ENCODE measurements at places on chromosomes 5 and 9.

DNA sequence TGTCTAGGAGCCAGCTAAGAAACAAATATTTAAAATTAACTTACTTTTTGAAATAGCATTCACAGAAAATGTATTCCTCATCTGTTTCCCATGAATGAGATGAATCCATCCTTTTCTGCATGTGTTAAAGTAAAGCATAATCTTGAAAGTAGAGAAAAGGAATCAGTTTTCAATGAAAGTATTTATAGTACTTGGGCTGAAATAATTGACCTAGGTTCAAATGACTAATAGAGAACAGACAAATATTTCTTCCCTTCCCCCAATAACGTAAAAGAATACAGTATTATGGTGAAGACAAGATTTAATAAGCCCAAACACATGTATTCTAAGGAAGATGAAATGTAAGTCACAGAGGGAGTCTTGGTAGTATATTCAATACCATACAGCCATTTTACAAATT is 403.5 kb downstream of the ZNF608 start:
- DNase-seq = no peak

DNA sequence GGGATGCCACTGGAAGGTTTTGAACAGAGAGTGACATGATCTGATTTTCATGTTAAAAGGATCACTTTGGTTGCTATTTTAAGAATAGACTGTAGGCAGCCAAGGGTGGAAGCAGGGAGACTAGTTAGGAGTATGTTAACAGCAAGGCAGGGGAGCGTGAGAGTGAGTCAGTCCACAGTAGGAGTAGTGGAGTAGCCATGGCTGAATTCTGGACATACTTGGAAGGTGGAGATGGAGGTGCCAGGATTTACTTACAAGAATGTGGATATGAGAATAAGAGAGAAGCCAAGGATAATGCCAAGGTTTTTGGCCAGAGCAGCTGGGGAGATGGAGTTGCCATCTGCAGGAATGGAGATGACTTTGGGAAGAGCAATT is 118.8 kb downstream of the GALNT10 start:
- DNase-seq = no peak

DNA sequence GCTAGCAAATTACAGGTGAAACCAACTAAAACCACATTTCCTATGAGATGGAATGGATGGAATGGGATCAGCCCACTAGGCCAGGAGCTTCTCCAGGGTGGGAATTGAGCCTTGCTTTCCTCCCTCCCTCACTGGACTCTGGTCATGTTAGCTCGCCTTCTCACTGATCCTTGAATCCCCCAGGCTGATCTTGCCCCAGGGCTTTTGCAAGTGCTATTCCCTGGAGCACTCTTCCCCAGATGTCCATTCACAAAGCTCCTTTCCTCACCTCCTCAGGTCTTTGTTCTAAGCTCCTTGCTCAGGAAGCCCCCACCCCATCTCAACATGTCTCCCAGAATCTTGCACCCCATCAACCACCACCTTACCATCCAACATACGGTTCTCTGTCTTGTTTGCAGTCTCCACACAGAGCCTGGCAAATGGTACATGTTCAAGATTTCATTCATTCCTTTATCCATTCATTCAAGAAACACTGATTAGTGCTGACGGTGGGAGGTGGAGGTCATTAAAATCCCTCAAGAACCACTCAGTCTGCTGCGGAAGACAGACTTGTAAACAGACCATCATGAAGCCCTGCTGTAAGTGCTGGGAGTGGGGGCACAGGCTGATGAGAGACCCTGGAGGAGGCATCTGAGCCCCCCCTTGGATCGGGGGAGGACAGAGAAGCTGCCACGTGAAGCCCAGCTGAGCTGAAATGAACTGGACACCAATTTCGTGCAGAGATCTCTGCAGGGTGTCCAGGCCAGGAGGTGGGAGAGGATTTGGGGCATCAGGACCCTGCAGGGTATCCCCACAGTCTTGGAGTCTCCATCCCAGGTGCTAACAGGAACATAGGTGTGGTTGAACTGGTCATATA is 141.7 kb downstream of the BARX1 start:
- DNase-seq = no peak

DNA sequence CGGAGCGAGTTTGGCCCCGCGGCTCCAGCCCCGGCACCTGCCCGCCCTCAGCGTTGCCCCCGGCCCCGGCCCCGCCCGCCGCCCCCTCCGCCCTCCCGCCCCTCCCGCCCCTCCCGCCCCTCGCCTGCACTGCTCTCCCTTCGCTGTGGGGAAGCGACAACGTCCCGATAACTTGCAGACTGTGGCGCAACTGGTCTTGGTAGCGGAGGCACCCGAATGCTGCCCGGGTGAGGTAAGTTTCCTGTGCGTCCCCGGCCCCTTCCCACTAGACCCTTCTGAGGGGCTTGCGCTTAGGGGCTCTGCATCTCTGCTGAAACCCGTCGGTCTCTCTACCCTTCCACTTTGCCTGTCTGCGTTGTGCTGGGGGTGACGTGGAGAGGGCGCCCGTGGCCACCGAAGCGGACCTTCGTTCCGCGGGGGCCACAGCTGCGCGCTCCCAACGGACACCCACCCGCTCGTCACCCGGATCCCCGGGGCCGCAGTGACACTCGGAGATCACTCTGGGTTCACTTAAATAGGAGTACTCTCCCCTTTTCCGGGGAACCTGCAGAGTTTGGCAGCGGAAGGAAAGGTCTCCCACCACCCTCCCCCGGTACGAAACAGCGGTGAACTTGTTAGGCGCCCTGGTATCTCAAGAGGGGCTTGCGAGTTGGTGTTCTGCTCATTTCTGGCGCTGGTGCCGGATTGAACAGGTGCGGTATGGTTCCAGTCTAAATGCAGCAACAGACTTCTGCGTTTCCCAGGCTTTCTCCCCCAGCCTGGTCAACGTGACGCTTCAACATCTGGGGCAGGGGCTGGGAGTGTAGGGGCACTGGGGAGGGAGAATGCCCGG is 707 bp downstream of the PIP5K1B start:
- DNase-seq = no peak

DNA sequence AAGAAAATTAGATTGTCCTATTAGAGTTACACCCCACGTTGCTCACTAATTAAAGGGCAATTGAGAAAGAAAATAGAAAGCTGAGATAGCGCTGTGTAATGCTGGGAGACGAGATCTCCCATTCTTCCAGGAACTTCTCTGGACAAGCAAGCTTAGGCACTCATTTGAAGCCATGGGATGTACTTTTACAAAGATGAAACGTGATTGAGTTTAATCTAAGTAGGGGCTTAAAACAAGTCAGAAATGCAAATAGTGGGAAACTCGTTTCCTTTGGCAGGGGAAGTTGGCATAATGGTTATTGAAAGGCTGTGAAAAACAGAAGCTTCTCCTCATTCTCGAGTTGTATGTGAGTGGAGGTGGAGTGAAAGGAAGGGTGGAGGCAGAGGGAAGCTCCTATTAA is 3.7 kb downstream of the PRDM6 start:
- no peak for DNase-seq
